ENCODE measurements at places on chromosomes 1 and 21.
A peak's percentile ranks its signal among the peaks of the same experiment; 100 is the strongest.

DNA sequence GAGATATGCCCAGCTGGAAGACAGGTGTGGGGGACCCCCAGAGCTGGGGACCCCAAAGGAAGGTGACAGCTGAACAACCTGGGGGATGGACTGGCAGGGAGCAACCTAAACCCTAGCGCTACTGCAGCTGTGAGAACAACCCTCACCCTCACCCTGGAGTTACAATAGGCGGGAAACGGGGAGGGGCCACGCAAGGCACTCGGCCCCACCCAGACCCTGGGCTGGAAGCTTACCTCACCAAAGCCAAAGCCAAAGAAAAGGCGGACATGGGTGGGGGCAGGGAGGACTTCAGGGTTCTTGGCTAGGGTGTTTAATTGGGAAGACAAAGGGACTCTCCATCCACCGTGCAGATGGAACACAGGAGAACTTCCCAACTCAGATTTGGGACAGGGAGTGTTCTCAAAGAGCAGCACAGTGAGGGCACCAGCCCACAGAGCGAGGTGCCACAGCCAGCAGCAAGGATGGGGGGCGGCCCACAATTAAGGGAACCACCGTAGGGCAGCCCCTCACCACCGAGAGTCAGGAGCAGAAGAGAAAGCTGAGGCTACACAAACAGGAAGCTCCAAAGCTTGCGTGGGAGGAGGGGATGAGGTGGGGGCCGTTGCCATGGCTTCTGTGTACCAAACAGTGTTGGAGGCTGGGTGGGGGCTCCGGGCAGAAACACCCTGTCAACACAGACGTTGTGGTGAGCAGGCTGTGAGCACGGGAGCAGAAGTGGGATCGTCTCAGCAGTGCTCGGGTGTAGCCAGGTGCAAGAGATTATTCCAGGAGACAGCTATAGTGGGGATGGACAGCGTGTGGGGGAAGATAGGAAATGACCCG lies 1.9 kb downstream of the TAGLN2 start:
- peak; percentile 53 for DNase-seq

- no peak for DNase-seq
These were observed 27.2 kb downstream of the HSPG2 start for GRCh38 chr1:21909787-21910503.

DNA sequence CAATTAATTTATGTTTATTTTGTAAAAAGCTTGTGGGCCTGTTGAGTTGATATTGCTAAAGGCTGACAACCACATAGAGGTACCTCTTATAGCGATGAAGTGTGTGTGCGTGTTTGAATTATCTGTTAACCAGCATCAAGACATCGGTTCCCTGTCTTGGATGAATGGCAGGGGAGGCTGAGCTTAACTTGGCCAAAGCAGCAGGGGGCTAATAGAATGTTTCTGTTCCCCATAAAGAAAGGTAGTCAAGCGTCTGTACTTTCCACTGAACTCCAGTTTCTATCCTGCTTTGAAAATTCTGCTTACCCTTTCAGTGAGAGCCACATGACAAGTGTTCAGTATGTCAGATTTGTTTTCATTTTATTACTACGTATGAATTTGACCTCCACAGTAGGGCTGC lies 63.0 kb downstream of the ROR1 start:
- no peak for DNase-seq

DNA sequence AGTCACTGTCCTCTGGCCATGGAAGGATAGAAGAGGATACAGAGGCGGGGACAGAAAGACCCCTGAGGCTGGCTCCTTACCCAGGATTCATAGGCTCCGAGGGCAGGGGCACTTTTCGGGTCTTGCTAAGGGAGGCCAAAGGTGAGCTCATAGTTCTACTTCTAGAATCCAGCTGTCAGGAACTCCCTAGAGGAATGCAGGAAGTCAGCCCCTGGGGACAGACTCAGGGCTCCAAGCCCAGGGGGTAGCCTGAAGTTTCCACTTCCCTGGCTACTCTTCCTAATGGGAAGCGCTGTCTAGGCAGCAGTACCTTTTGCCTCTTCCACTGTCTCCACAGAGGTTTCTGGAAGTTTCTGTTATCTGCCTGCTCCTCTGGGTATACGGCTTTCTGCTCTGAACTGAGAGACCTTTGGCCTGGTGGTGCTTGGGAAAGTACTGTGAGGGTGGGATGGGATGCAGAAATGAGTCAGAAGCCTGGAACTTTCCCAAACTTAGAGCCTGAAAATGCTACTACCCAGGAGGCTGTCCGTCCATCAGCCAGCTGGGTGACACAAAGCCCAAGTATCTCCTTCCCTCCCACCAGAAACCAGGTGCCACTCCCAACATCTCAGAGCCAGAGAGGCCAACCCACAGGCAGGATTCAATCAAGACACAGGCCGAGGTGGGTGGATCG lies 3.6 kb downstream of the UBXN11 start:
- DNase-seq, result no peak

DNA sequence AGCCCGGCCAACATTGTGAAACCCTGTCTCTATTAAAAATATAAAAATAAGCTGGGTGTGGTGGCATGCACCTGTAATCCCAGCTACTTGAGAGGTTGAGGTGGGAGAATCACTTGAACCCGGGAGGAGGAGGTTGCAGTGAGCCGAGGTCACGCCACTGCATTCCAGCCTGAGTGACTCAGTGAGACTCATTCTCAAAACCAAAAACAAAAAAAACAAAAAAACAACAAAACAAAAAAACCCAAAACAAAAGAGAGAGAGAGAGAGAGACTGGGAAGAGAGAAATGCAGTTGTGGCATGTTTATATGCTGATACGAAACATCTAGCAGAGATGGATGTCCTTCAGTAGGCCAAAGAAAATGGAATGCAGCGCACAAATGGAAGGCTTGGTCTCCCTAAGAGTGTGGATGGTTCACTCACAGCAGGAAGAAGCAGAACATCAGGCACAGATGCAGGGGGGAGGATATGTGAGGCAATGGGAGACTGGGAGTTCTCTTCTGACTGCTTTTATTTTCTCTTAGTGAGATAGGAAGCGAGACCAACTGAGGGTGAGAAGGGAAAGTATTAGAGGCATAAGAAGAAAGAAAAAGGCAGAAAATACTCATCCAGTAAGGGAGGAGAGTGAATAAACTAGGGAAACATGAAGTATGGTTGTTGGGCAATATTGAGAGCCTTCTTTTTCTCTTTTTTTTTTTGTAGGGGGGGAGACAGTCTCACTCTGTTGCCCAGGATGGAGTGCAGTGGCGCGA lies 16.0 kb downstream of the THEM4 start:
- no peak for DNase-seq

Data from glutamatergic neuron (in vitro differentiated cells).